ENCODE measurements at places on chromosomes 7 and 10. TPM values are rescaled to one million over a fixed set of nuclear protein-coding genes. Genes with fewer than 3 reads are reported as not detected.

The KIN gene
- total RNA-seq: 5.9 TPM

The AQP1 gene
- total RNA-seq: 0.14 TPM

The CCL24 gene
- total RNA-seq: not detected

The SPDYE9 gene
- not detected for total RNA-seq

The CALML5 gene
- 2.3 TPM for total RNA-seq

The ADIRF gene
- 63.6 TPM for total RNA-seq

The SH2D4B gene
- total RNA-seq: under 0.01 TPM

The HOXA9 gene
- not detected for total RNA-seq

The HMX2 gene
- not detected for total RNA-seq

Measured in nasal cavity respiratory epithelium epithelial cell of viscerocranial mucosa (primary cell).